Effector memory CD4-positive, alpha-beta T cell (primary cell): ENCODE measurements at places on chromosomes 4 and X.

DNA sequence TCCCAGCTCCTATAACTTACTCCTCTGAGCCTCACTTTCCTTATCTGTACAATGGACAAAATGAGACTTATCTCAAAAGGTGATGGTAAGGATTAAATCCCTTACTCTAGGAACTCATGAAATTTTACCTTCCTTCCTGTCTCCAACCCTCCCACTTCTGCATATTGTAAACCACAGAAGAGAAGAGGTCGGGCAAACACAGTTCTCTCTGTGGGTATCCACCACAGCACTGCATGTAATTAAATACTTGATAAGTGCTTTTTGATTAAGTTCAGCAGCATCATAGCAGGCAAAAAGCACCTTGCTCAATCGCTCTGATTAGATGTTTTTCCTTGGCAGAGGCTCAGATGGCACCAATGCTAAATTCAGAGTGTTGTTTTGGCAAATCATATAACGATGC is 17.3 kb upstream of the TMEM192 start:
- no peaks in the 10 kb centered on the region for H3K36me3 ChIP-seq
- no peak for DNase-seq
- H3K4me3 ChIP-seq: no peak overlapping the region
- no peak overlapping the region for H3K27ac ChIP-seq
- H3K27me3 ChIP-seq: no peaks in the 10 kb centered on the region

DNA sequence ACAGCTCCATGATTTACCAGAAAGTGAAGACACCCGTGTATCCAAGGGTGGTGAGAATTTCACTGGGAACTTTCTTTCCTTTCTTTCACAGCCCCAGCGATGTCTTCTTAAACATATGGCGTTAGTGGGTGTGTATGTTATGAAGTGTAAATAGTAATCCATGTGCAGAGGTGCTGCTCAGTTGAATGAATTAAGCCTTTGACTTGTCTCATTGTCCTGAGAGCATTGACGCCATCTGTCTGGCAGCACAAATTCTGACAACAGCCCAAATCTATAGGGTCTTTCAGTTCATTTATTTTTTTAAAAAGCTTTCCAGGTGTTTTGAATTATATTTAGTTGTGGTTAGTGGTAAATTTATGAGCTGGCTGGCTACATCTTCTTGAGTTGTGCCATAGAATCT is 69.4 kb downstream of the CLCN5 start:
- H3K4me1 ChIP-seq: no peaks in the 10 kb centered on the region
- H3K4me3 ChIP-seq: no peak overlapping the region
- H3K27ac ChIP-seq: no peak overlapping the region
- no peak for DNase-seq
- no peaks in the 10 kb centered on the region for H3K36me3 ChIP-seq
- H3K27me3 ChIP-seq: no peaks in the 10 kb centered on the region

DNA sequence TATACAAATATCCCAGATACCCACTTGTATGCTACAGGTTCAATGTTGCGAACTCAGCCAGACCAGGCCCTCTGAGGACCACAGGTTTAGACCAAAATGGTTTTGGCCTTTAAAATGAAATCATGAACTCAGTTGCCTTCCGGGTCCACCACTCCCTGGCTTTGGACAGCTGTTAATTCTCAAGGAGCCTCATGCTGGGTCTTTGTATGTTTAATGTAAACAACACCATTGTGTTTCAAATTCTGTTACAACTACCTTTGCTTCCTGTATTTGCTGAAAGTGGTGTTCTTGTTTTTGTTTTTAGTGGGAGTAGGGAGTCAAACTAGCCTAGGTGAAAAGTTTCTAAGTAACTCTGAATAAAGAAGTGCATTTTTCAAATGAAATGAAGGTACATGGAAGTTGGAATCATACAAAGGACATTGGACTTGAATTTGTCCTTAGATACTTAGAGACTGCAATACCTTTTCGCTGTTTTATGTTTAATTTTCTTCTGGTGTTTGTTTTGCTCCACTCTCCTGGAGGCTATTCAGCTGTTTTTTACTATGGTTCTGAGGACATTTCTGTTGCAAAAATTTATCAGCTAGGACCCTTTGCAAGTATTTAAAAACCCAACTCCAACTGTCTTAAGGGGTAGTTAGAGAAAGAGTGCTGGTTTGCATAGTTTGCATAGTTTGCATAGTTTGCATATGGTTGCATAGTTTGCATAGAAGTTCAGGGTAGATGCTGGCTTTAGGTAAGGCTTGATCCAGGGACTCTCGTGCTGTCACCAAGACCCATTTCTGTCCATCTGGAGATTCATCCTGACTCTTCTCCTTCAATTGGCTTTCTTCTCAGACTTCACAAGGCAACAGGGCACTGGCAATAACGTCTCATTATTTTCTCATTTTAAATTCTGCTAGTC is 70.1 kb downstream of the MID1IP1 start:
- H3K27ac ChIP-seq: no peak overlapping the region
- no peaks in the 10 kb centered on the region for H3K27me3 ChIP-seq
- H3K36me3 ChIP-seq: no peaks in the 10 kb centered on the region
- H3K4me3 ChIP-seq: no peak overlapping the region

- H3K27me3 ChIP-seq: no peaks in the 10 kb centered on the region
- no peaks in the 10 kb centered on the region for H3K36me3 ChIP-seq
- no peak overlapping the region for H3K4me3 ChIP-seq
- H3K4me1 ChIP-seq: no peaks in the 10 kb centered on the region
- no peak overlapping the region for H3K27ac ChIP-seq
These were observed 392.2 kb upstream of the ZFP42 start for GRCh38 chr4:187603093-187604025.

- H3K36me3 ChIP-seq: no peaks in the 10 kb centered on the region
- H3K4me3 ChIP-seq: no peak overlapping the region
- DNase-seq: no peak
- no peaks in the 10 kb centered on the region for H3K27me3 ChIP-seq
These were observed 70.5 kb downstream of the CLCN5 start for GRCh38 chrX:49992853-49993252.

GRCh38 chr4:8117278-8117682 is 41.3 kb downstream of the ABLIM2 start:
- H3K4me3 ChIP-seq: no peak overlapping the region
- no peak overlapping the region for H3K27ac ChIP-seq
- no peaks in the 10 kb centered on the region for H3K36me3 ChIP-seq
- no peaks in the 10 kb centered on the region for H3K4me1 ChIP-seq
- no peak for DNase-seq

- H3K27ac ChIP-seq: no peak overlapping the region
- H3K4me3 ChIP-seq: no peak overlapping the region
- no peaks in the 10 kb centered on the region for H3K27me3 ChIP-seq
- no peak for DNase-seq
- no peaks in the 10 kb centered on the region for H3K4me1 ChIP-seq
These were observed 72.0 kb downstream of the SPRY1 start for GRCh38 chr4:123468479-123469031.

- peaks cover 10% of the 10 kb centered on the region for H3K36me3 ChIP-seq
- H3K4me1 ChIP-seq: no peaks in the 10 kb centered on the region
- no peak overlapping the region for H3K27ac ChIP-seq
- no peaks in the 10 kb centered on the region for H3K27me3 ChIP-seq
These were observed 32.5 kb downstream of the HMGB2 start for GRCh38 chr4:173301518-173302201.

DNA sequence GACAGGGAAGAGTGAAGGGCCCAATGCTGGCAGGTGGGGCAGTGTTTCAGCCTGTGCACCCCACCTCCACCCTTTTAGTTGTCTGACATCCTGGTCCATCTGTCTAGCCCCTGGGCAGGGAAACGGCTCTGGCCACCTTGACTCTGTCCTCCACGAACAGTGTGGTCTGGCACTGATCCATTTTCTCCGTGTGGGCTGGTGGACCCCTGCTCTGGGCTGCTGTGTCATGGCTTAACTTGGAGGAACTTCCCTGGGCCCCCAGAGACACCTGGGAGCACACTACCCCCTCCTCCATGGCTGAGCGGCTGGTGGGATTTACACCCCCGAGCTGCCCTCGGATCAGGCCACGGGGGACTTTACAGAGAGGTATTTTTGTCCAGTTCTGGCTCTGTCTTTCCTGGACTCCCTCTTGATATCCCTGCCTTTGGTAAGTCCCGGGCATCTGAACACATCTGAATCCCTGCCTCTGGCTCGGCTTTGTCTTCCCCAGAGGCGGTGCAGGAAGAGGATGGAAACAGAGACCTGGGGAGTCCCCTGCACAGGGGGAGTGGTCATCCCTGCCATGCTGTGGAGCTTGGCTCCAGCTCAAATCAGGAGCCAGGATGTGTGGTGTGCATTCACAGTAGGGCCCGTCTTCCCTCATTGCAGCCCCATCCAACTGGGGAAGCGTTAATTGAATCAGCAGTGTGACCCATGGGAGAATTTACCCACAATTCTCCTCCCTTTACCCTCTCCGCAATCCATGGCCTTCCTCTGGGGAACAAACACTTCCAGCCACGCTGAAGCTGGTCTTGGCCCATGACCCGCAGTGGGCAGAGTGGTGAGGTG is 6.3 kb upstream of the NKX1-1 start:
- H3K36me3 ChIP-seq: no peaks in the 10 kb centered on the region
- no peaks in the 10 kb centered on the region for H3K4me1 ChIP-seq
- H3K27me3 ChIP-seq: peaks cover 52% of the 10 kb centered on the region
- H3K27ac ChIP-seq: no peak overlapping the region

- DNase-seq: no peak
- H3K27me3 ChIP-seq: no peaks in the 10 kb centered on the region
- H3K4me1 ChIP-seq: no peaks in the 10 kb centered on the region
- no peak overlapping the region for H3K27ac ChIP-seq
- no peaks in the 10 kb centered on the region for H3K36me3 ChIP-seq
These were observed 297.3 kb downstream of the GUCY2F start for GRCh38 chrX:109184506-109185139.

- no peaks in the 10 kb centered on the region for H3K36me3 ChIP-seq
- DNase-seq: no peak
- H3K4me1 ChIP-seq: no peaks in the 10 kb centered on the region
- no peak overlapping the region for H3K27ac ChIP-seq
- no peaks in the 10 kb centered on the region for H3K27me3 ChIP-seq
These were observed 63.2 kb downstream of the BANK1 start for GRCh38 chr4:101853691-101854090.

DNA sequence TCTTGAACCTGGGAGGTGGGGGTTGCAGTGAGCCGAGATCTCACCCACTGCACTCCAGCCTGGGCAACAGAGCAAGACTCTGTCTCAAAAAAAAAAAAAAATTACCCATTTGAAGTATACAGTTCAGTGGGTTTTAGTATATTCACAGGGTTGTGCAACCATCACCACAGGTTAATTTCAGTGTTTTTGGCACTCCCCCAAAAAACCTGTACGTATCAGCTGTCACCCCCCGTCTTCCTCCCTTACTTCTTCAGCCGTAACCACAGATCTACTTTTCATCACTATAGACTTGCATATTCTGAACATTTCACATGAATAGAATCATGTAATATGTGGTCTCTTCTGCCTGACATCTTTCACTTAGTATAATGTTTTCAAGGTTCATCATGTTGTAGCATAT is 11.7 kb upstream of the PTTG2 start:
- no peak overlapping the region for H3K27ac ChIP-seq
- H3K4me3 ChIP-seq: no peak overlapping the region
- no peaks in the 10 kb centered on the region for H3K4me1 ChIP-seq
- H3K36me3 ChIP-seq: peaks cover 2% of the 10 kb centered on the region
- H3K27me3 ChIP-seq: no peaks in the 10 kb centered on the region
- DNase-seq: no peak

GRCh38 chr4:26135331-26135730 is 185.5 kb upstream of the RBPJ start:
- H3K27me3 ChIP-seq: no peaks in the 10 kb centered on the region
- no peak overlapping the region for H3K4me3 ChIP-seq
- DNase-seq: no peak
- H3K36me3 ChIP-seq: no peaks in the 10 kb centered on the region
- H3K4me1 ChIP-seq: peaks cover 11% of the 10 kb centered on the region
- no peak overlapping the region for H3K27ac ChIP-seq

DNA sequence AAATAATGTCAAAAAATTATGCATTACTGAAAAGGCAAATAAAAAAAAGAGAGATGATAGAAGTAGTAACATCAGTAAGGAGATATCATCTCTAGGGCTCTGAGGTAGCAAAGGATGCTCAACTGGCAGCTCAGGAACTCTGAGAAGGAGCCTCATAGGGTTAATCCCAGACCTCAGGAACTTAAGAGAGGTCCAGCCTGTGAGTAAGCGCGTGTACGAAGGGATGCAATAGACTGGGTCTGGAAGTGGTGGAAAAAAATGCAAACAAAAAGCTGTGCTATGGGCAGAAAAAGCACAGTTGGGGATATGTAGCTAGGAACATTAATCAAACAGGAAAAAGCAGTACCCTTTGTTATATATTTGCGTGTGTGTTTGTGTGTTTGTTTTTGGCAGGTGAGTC is 282.0 kb downstream of the GALNTL6 start:
- no peaks in the 10 kb centered on the region for H3K27me3 ChIP-seq
- no peaks in the 10 kb centered on the region for H3K4me1 ChIP-seq
- H3K36me3 ChIP-seq: no peaks in the 10 kb centered on the region
- no peak overlapping the region for H3K4me3 ChIP-seq
- H3K27ac ChIP-seq: no peak overlapping the region

DNA sequence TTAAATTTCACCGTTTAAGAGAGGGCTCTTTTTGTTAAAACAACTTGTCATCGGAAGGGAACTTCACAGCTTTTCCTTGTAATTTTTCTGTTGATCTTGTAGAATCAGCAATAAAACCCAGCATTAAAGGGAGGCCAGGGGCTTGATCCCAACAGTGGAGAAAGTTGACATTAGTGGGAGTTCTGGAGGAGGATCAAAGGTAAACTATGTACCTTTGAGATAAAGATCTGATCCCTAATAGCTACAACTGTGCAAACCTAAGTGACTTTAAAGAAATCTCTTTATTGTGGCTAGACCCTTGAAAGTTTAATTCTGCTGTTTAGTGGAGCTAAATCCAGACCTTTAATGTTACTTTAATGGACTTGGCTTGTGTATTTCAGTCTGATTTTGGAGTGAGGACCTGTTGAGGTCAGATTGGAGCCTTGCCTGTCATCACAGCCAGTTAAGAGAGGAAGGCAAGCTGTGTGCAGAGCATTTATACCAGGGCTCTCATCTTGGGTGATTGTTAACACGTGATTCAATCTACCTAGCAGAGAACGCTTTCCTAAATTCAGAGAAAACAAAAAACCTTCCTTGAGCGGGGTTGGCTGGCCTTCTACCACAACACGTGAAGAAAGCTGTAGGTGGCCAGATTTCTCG is 1.7 kb downstream of the DOCK11 start:
- peak; percentile 5 for DNase-seq
- H3K27me3 ChIP-seq: no peaks in the 10 kb centered on the region
- H3K27ac ChIP-seq: peak overlapping the region; percentile 89
- no peaks in the 10 kb centered on the region for H3K36me3 ChIP-seq

DNA sequence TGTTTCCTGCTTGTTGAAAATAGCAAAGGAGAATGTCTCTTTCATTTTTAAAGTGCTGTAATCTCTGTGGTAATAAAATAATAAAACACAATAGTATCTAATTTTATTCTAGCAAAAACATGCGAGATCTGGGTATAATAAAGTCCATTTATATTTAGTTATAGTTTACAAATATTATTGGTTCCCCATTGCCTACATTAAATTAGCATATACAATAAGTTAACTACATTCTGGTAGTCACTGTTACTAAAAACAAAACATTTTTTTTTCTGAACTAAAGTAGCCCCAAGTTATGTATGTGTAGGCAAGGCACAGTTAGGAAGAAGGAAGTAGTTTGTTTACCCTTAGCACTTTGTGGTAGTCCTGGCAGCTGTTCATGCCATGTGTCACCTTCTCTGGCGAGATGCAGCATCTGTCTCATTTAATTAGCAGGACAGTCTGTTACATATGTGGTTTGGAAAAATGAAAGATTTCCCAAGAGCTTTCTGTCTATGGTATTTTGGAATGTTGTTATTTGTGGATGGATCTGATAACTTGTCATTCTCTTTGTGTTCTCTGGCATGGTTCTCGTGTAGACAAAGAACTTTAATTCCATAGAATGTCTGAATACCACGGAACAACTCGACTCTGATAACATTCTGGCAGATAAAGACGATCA is 231.3 kb upstream of the PITX2 start:
- no peak overlapping the region for H3K27ac ChIP-seq
- no peak overlapping the region for H3K4me3 ChIP-seq
- H3K27me3 ChIP-seq: no peaks in the 10 kb centered on the region
- H3K4me1 ChIP-seq: no peaks in the 10 kb centered on the region
